ENCODE measurements at places on chromosomes 4 and X.

DNA sequence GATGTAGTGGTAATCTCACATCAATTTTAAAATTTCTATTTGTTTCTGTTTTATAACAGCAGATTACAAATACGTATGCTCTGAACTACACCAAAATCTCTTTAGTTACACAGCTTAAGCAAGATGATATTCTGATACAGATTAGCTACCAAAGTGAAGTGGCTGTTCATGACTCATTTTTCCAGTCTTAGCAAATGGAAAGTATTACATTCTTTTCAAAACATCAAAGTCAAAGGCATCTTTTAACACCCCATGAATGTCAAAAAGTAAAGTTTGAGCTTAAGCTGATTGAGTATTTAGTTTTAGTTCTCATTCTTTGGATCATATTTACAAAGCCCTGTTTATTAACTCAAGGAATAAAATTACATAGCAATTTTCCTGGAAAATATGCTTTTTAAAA is 6.6 kb upstream of the HPGDS start:
- no peak for DNase-seq

GRCh38 chrX:94418065-94418464 is 744.1 kb downstream of the FAM133A start:
- DNase-seq, result no peak

DNA sequence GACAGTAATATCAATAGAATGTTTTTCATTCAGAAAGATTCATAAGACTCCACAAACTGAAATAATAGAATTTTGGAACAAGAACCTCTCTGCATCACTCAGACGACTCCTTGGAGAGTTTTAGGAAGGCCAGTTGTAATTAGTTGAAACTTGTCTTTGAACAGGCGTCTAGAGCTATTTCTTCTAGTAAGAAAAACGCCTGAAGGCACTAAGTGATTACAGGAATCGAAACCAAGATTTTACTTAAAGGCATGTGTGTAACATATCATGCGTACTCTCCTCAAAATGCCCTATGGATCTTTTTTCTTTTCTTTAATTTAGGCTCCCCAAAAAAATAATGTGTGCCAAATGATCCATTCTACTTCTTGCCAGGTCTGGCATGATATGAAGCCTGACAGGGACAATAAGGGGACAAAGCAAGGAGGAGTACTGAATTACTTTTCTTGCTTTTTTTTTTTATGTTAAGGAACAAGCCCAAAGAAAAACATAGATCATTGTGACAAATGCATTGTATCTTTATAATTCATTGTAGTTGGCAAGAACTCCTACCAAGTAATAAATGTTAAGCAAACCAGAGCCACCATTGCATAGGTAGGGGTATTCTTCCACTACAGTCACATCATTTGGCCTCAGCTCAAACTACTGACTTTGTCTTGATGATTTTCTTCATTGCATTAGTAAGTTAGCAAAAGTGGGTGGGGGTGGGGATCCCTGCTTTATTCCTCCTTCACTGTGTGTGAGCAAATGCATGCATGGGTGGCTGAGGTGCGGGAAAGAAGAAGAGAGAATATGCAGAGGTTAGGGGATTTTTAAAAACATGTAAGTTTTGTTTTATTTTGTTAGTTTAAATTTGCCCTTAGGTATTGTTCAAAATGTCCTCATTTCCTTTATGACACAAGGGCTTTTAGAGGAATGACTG is 79.9 kb upstream of the ATOH1 start:
- DNase-seq, result no peak

DNA sequence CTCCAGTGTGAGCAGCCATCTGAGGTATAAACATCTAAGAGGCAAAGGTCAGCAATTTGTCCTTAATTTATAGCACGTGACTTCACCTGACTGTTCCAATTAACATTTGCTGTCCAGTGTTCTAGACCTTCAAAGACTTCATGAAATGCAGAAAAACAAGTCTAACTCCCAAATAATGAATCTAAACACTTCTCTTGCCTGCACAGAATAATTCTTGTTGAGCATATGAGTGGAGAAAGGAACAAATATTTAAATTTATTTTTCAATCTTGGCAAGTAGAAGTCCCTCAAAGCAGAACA is 12.0 kb downstream of the RFC1 start:
- DNase-seq, result no peak

DNA sequence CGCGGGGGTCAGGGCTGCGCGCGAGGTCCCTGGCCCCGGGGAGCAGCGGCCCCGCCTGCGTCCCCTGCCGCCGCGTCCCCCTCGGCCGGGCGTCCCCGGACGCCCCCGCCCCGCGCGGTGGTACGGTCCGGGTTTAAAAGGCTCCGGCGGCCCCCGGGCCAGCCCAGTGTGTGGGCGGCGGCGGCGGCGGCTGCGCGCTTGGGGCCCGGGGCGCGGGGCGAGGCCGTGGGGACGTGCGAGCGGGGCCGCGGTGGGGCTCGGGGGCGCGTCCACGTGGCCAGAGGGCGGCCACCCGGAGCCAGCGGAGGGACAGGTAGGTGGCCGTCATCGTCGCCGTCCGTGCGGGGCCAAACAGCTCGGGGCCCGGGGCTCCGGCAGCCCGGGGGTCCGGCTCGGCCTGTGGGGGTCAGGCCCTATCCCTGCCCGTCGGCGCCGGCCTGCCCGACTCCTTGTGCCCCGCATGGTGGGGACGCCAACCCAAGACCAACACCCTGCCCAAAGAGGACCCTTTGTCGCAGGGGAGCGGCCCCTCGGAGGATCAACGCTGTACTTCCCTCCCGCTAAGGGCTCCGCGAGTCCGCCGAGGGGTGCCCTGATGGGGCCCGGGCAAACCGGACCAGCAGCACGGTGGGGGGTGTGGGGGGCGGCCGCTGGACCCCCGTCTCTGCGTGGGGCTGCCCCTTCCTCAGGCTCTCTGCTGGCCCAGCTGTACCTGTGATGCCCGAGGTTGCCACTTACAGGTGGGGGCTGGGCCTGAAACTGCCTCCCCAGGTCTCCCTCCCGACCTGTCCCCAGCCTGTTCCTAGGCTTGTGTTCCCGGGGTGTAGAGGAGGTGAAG is at the start of gene PLXNA3:
Gene PLXNA3 (plus strand): TSS at position 166 of the 838 bp plus-strand sequence. CDS start 1,903 bp downstream, outside the sequence.
- DNase-seq, result peak; percentile 80

DNA sequence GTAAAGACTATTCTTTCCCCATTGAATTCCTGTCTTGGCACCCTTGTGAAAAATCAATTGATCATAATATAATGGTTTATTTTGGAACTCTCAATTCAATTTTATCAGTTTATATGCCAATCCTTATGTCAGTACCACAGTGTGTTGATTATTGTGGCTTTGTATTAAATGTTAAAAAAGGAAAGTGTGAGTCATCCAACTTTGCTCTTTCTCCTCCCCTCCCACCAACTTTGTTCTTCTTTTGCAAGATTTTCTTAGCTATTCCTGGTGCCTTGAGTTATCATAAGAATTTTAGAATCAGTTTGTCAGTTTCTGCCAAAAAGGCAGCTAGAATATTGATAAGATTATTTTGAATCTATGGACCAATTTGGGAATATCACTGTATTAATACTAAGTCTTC is 11.2 kb upstream of the RNF175 start:
- DNase-seq, result no peak

DNA sequence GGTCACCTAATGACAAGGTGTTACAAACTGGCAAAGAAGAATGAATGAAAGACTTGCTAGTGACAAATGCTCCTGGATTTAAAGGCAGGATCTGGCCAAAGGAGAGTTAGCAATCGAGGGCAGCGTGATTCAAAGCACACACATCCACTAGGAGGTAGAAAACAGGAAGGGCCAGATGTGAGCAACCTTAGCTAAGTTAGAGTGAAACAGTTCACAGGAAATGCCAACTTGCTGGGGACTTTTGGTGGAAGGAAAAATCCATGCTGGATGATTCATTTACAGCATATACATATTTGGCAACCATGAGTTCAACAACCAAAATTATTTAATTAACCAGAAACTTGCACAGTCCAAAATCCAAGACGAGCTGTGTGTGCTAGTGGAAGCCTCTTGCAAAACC is 276.9 kb downstream of the PTTG2 start:
- DNase-seq, result peak; percentile 17

GRCh38 chr4:95181243-95181995 is 367.4 kb downstream of the UNC5C start:
- no peak for DNase-seq

DNA sequence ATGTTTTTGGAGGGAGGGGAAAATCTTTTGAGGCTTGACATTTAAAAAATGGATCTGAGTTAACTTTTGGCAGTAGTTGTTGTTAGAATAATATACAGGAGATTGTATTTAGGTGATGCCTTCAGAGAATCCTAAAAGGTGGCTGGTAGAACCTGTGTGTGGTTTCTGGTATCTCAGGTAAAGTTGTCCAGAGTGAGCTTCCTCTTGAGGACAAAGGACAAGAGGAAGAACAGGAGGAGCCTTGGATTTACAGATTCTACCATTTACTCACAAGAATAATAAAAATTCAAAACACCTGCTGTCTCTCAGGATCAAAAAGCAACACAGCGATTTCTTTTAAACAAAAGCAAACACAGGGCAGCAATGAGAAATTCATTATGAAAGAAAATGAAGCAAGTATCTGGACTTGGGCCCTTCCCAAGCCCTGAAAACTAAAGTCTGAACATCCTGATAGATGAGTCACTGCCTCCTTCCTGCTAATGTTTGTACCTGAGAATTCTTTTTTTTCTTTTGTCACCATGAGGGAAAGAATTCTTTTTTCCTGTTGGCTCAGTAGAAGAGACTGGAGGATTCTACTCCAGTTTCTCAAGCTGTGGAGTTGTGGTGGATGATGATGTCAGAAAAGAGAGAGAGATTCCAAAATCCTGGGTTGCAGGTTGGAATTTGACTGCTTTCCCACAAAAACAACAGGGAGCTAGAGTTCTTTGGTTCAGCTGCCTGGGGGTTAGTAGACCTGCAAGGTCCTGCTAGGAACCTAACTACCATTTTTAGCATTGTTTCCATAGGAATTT is 31.5 kb upstream of the RAPGEF2 start:
- peak; percentile 12 for DNase-seq

GRCh38 chr4:169664615-169665014 is 44.2 kb downstream of the CLCN3 start:
- no peak for DNase-seq

GRCh38 chr4:140739971-140740370 is 16.2 kb downstream of the TBC1D9 start:
- no peak for DNase-seq

- peak; percentile 56 for DNase-seq
Observed at GRCh38 chr4:2417765-2418649, at the start of gene ZFYVE28. Gene ZFYVE28, minus strand, starts transcription at chr4:2418645. Its CDS starts 322 bp downstream, at chr4:2418323.

DNA sequence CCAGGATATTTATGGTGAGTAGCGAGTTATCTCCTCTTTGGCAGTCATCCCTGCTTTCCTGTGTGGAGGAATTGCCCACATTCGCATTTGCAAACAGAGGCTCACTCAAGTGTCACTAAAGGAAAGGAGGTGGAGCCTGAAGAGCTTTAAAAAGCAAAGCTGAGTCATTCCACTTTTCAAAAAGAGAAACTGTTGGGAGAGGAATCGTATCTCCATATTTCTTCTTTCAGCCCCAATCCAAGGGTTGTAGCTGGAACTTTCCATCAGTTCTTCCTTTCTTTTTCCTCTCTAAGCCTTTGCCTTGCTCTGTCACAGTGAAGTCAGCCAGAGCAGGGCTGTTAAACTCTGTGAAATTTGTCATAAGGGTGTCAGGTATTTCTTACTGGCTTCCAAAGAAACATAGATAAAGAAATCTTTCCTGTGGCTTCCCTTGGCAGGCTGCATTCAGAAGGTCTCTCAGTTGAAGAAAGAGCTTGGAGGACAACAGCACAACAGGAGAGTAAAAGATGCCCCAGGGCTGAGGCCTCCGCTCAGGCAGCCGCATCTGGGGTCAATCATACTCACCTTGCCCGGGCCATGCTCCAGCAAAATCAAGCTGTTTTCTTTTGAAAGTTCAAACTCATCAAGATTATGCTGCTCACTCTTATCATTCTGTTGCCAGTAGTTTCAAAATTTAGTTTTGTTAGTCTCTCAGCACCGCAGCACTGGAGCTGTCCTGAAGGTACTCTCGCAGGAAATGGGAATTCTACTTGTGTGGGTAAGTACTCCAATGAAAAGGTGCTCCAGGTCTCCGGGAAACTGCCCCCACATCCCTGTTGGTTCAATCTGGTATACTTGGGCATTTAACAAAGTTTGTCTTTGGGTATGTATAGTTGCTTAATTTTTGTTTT is at the start of gene EGF:
Gene EGF (plus strand): TSS at position 178 of the 890 bp plus-strand sequence. CDS start 453 bp downstream, at position 631.
- DNase-seq, result peak; percentile 15

DNA sequence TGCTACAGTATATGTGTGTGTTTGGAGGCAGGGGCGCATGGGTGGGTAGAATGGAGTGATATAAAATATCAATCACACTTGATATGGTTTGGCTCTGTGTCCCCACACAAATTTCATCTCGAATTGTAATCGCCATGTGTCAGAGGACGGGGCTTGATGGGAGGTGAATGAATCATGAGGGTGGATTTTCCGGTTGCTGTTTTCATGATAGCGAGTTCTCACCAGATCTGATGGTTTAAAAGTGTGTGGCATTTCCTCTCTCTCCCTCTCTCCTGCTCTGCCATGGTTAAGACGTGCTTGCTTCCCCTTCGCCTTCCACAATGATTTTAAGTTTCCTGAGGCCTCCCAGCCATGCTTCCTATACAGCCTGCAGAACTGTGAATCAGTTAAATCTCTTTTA is 14.8 kb downstream of the SOWAHB start:
- DNase-seq, result no peak

- DNase-seq, result no peak
Observed at GRCh38 chrX:148043271-148043855, 62.2 kb downstream of the FMR1NB start.

DNA sequence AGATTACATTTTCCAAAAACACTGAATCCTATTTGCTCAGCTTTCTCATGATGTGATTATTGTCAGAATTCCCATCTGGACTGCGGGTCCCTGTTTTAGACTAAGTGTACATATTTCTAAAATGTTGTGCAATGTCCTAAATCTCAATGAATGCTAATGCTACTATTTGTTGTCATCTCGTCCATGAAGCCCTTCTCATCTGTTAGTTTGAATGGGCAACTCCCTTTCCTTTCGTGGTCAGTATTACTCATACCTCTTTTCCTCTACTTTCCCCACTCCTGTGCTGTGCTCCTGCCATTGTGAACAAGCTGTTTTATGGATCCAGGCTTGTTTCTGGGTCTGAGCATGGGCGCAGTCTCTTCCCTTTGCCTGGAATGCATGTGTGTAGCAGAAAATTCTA is 91.0 kb downstream of the MID1 start:
- peak; percentile 10 for DNase-seq

DNA sequence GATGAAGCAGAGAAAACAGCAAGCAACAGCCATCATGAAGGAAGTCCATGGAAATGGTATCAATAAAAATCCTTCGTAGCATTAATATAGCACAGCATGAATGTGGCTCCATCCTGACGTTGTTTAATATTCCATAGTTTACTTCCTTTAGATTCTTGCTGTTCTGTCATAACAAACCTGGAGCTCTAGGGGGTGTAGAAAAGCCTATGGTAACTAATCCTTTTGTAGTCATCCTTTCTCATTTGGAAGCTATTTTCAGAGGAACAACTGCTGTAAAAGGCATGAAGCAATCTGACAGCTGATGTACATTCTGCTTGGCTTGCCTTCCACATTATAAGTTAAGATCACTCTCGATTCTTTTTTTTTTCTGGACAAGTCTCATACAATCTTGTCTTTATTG is 914 bp downstream of the MYOZ2 start:
- no peak for DNase-seq

GRCh38 chr4:56118055-56118454 is 169.3 kb downstream of the CEP135 start:
- no peak for DNase-seq
